GM23338 (cell line): ENCODE measurements at places on chromosomes 5 and 9. TPM values are rescaled to one million over a fixed set of nuclear protein-coding genes. Genes with fewer than 3 reads are reported as not detected.

CHSY3 gene
- 0.44 and 0.49 TPM in 2 replicates for polyA plus RNA-seq

GRCh38 chr5:74401946-74402320 is 238.6 kb downstream of the ENC1 start:
- DNase-seq: no peak

GRCh38 chr9:97763874-97764273 is 66.7 kb upstream of the XPA start:
- DNase-seq: no peak

DNA sequence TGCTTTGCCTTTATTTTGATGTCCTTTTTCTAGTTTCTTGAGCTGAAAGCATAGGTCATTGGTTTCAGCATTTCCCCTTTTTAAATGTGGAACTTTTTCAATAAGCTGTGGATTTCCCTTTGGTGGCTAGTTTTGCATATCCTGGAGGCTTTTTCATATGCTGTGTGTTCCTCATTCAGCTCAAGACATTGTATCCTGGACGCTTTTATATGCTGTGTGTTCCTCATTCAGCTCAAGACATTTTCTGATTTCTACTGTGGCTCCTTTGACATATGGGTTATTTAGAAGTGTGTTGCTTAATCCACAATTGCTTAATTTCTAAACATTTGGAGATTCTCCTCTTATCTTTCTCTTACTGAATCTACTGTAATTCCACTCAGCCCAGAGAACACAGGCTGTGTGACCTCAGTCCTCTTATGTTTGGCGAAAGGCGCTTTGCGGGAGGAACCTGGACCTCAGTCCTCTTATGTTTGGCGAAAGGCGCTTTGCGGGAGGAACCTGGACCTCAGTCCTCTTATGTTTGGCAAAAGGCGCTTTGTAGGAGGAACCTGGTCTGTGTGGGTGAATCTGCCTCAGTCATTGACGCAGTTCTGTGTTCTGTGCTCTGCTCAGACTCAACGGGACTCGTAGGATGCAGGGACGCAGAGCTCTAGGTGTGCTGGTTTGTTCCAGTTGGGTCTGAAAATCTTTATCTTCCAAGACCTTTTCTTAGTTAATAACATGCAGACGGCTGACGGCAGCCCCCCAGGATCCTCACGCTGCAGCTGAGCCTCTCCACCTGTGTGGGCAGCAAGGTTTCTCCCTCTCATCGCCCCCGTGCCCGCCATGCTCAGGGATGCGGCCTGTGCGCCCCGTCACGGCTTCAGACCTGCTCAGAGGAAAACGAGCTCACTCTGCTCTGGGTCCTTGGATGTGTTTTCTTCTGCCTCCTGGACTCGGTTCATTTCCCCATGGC is 6.0 kb upstream of the SLC9A3 start:
- DNase-seq: no peak

DNA sequence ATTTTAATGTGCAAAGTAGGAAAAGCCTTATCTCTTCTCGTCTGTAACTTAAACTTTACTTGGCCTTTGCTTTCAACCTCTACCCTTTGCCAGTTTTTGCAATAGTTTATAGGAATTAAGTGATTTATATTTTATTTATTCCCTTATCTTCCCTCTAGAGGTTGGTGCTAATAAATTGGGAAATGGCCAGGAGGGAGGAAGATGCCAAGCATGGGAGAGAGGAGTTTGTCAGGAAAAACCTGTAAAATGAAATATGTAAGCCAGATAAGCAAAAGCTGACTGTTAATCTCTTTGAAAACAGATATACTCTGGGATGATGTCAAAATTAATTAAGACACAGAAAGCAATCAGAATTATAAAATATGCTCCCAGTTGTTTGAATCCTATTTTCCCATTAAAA is 484.5 kb downstream of the NR2F1-AS1 start:
- no peak for DNase-seq

GRCh38 chr5:141958546-141959172 is 657 bp upstream of the PCDH12 start:
- no peak for DNase-seq
